ENCODE measurements at places on chromosomes 4 and X.

- peak; percentile 25 for DNase-seq
Measured at GRCh38 chr4:182916483-182917181, 554 bp downstream of the DCTD start.

- DNase-seq: no peak
Measured at GRCh38 chr4:1808851-1809753, 16.0 kb downstream of the FGFR3 start.

DNA sequence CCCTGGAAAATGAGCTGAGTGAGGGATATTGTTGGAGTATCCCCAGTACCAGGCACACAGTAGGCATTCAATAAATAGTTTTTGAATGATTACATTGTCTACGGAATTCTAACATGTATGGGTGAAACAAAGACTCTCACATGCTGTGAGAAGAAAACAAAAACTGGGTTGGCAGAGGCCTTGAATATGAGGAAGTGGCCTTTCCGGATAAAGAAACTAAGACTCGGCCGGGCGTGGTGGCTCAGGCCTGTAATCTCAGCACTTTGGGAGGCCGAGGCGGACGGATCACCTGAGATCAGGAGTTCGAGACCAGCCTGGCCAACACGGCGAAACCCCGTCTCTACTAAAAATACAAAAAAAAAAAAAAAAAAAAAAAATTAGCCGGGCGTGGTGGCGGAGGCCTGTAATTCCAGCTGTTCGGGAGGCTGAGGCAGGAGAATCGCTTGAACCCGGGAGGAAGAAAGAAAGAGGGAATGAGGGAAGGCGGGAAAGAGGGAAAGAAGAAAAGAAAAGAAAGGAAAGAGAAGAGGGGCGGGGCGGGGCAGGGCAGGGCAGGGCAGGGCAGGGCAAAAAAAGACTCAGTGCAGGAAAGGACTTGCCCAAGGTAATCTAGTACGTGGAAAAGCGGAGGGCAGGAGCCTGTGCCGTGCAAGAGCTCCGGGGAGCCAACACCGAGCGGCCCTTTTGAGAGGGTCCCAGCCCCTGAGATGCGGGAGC lies 689 bp upstream of the TMA16 start:
- DNase-seq: no peak

DNA sequence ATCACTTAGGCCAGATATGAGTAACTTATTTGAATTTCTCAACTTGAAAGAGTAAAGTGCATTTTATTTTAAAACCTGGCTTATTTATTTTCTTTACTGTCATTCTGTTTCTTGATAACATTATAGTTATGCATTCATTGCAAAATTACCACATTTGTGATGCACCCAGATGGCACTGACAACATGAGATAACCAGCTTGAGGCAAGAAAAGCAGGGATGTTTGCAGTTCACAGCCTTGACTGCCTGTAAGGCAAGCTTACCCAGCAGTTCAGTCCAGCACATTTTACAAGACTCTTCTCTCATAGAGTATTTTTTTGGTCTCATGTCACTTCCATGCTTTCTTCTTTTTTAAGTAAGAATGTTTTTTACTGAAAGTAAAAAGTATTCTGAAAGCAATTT lies 25.3 kb upstream of the EPGN start:
- no peak for DNase-seq

DNA sequence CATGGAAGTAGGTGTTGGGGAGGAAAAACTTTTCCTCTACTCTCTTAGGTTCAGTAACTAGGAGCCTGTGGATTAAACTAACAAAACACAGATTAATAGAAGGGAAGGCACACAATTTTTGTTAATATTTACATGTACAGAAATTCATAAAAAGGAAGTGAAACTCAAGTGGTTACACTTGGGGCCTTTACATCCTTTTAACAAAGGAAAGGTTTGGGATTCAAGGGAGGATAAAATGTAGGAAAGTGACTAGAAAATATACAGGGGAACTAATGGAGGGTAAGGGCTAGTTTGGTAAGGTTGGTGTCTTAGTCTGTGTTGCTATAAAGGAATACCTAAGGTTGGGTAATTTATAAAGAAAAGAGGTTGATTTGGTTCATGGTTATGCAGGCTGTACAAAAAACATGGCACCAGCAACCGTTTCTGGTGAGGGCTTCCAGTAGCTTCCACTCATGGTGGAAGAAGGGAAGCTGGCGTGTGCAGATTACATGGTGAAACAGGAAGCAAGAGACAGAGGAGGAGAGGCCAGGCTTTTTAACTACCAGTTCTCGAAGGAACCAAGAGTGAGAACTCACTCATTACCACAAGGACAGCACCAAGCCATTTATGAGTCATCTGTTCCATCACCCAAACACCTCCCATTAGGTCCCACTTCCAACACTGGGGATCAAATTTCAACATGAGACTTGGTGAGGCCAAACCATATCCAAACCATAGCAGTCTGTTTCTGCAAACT lies 124.4 kb downstream of the CHRDL1 start:
- DNase-seq: no peak

DNA sequence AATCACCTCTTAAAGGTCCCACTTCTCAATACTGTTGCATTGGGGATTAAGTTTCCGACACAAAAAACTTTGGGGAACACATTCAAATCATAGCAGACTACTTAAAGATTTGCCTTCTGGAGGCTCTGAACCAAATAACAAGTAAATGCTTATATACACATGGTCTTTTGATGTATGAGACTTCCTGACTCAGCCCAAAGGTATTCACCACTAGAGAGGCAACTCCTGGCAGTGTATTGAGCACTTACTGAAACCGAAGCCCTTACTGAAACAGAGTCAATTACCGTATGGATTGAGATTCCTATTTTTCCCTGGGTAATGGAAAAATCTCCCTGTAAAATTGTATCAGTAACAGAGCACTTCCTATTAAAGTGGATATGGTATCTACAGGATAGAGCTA lies 45.4 kb downstream of the ZCCHC13 start:
- no peak for DNase-seq

DNA sequence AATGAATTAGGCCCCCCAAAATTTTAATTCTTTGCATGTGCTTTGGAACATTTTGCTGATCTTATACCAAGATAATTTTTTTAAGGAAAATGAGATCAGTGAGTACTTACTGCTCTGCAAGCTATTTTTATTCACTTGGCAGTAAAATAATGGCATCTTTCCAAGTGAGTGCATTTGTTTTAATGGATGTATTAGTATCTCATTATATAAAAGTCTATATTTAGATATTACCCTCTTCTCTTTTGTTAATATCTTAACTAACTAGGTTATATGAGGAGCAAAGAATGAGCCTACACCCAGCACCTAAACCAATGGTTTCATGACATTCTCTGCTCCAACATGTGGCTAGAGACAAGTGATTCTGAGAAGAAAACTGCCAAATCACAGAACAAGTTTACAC lies 21.1 kb upstream of the ARAF start:
- DNase-seq: no peak

- no peak for DNase-seq
Measured at GRCh38 chr4:1815096-1815996, 22.3 kb downstream of the FGFR3 start.

DNA sequence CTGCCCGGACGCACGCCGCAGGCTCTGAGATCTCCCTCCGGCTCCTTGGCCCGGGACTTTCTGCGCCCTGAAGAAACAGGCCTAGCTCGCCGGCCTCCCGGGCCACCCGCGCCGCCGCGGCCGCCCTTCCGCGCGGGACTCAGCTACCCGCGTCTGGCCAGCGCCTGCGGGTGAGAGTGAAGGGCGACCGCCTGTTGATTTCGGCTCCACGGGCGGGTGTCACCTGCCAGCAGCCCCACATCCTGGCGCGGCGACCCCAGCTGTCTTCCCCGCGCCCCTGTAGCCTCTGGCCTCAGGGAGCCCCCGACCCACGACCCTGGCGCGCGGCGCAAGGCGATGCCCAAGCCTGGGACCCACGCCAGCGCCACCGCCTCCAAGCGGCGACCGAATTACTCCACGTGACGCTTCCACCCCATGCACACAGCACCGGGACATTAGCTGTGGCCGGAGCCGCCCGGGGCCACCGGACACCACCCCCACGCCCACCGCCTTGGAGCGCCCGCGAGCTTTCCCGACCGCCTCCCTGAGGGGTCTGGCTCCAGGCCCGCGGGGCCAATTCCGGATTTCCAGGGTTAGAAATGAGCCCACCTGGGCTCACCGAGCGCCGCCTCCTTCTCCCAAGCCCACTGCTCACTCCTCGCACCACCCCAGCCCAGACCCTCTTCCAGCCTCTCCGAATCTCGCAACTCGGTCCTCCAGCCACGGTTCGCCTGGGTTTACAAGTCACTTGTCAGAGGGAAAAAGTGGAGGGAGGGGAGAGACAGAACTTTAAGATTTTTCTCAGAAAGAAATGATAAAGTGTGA lies 10.2 kb downstream of the ARX start:
- DNase-seq: no peak

DNA sequence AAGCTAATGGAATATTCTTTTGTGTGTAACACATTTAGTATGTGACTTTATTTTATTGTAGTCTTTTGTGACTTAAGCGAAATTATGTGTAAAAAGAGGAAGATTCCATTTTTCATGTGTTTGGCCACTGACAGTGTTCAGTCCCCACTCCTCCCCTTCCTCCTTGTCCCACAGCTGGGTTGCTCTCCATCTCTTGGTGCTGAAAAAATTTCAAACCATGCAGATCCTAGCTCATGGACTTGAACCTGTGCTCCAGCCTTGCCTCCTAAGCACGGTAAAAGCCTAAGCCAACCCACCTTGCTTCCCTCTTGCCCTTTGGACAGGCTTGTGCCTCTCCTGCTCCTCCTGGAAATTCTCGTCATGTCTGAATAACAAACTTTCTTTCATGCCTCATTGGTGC lies 2008.5 kb upstream of the TENM3 start:
- no peak for DNase-seq

- no peak for DNase-seq
Measured at GRCh38 chr4:137559801-137560200, 27.5 kb upstream of the PCDH18 start.

DNA sequence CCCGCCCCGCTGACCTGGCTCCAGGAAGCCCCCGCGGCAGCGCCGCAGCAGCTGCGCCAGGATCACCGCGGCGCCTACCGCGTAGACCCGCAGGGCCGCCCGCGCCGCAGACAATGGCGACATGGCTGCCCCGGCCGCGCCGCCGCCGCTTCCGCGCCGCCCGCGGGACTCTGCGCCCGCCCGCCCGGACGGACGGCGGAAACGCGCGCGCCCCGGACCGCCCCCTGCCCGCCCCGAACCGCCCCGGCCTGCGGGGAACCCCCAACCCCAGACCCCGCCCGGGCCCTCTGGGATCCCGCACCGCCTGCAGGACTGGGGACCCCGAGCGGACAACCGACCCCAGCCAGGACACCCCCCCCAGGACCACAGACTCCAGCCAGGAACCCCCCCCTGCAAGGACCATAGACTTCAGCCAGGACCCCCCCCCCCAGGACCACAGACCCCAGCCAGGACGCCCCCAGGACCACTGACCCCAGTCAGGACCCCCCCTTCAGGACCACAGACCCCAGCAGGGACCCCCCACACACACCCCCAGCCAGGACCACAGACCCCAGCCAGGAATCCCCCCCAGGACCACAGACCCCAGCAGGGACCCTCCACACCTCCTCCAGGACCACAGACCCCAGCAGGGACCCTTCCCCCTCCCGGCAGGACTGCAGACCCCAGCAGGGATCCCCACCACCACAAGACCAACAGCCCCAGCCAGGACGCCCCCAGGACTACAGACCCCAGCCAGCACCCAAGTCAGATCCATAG lies at the start of the genes DHRSX and ZBED1:
Gene DHRSX, minus strand, starts transcription at position 174 of the 756 bp plus-strand sequence. Its CDS starts 51 bp downstream, at position 123.
Gene ZBED1, minus strand, starts transcription at position 174 of the 756 bp plus-strand sequence. CDS start 10,257 bp downstream, outside the sequence.
- DNase-seq: peak; percentile 62

DNA sequence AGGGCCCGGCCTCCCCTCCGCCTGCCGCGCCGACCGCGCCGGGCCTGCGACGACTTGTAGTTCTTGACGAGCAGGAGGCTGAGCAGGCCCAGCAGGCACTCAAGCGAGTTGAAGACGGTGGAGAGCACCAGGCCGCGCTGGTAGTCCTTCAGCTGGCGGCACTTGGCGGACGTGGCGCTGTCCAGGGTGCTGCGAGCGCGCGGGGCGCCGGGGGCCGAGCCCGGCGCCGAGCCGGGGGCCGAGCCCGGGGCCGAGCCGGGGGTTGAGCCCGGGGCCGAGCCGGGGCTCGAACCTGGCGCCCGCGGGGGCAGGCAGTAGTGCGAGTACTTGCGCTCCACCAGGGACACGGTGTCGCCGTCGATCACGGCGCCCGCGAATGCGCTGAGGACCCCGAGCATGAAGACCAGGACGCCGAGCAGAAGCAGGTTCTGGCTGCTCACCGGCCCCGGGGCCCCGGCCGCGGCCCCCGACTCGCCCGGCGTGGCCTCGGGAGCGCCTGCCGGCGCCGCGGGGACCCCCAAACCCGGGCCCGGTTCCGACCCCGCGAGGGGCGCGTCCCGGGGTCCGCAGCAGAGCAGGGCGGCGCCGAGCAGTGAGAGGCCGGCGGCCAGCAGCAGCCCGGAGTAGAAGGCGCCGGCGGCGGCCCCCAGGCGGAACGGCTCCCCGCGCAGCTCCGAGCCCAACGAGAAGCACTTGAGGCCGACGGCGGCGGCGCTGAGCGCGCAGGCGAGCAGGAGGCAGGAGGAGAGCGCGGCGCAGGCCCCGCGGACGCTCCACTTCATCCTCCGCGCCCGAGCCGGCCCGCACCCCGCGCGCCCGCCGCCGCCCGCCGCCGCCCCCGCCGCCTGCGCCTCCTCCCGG lies 584 bp downstream of the TMEM271 start:
- DNase-seq: peak; percentile 14

DNA sequence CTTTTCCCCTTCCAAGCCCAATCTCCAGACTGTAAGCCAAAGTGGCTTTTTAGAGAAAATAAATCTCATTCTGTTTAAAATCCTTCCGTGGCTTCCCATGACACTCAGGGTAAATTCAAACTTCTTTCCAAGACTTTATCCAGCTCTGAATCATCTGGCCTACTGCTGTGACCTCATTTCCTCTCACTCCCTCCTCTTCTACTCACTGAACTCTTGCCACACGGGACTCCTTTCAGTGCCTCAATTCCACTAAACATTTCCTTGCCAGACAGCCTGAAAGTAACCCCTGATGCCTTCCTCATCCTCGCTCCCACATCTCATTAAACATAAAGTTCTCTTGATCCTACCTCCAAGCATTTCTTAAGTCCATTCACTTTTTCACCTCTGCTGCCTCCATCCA lies 27.8 kb upstream of the RNF128 start:
- DNase-seq: no peak

- DNase-seq: no peak
Measured at GRCh38 chr4:159009521-159009920, 93.4 kb upstream of the RAPGEF2 start.

GRCh38 chr4:48503233-48504025 lies 13.4 kb downstream of the ZAR1 start:
- no peak for DNase-seq

- no peak for DNase-seq
Measured at GRCh38 chr4:6002926-6003325, 15.3 kb downstream of the C4orf50 start.

GRCh38 chrX:37677765-37678164 lies 7.8 kb upstream of the XK start:
- DNase-seq: no peak

- no peak for DNase-seq
Measured at GRCh38 chr4:73979407-73979957, 2.3 kb downstream of the PF4 start.

- peak; percentile 19 for DNase-seq
Measured at GRCh38 chrX:23694606-23695005, 27.3 kb downstream of the PRDX4 start.

- DNase-seq: no peak
Measured at GRCh38 chr4:3386526-3386925, 55.2 kb upstream of the HGFAC start.

All from stimulated activated CD4-positive, alpha-beta T cell treated with anti-CD3 and anti-CD28 coated beads, Interleukin-1b, Interleukin-23, amount 100 ng/mL, for 4 hours (primary cell).